ENCODE measurements at places on chromosomes 5 and 9.

DNA sequence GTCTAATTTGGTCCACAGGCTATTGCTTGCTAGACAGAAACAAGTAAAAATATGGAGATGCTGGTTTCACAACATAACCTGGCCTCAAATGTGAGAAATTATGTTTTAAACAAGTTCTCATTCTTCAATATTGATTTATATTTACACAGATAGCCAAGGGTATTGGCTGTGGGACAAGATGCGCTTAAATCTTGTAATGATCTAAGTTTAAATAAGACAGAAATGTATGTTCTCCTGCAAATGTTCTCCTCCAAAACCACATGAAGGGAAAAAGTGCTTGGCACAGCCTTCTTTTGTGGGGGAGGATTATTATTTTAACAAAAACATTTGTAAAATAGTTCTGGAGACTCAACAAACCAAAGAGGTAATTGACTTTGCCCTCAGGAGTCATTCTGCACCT lies 356.0 kb downstream of the DMAC1 start:
- no peak for DNase-seq

DNA sequence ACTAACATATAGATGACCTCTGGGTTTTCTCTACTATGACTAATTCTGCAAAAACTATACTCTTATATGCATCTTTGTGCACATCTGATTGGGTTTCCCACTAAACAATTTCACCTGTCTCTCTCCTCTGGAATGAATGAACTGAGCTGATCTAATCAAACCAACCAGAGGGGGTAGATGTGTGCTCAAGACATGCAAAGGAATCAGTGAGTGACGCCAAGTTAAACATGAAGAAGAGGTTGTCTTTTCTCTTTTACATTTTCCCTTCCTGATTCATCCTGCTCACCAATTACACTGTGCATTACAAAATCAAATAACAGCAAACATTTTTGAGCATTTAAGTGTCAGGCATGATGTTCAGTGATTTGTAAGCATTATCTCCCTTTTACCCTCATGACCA lies 29.6 kb upstream of the GRXCR2 start:
- DNase-seq: no peak

- no peak for DNase-seq
These were observed 325.4 kb downstream of the PDE4D start for GRCh38 chr5:59568161-59568560.

GRCh38 chr5:154647114-154647760 lies 107.9 kb upstream of the LARP1 start:
- no peak for DNase-seq

DNA sequence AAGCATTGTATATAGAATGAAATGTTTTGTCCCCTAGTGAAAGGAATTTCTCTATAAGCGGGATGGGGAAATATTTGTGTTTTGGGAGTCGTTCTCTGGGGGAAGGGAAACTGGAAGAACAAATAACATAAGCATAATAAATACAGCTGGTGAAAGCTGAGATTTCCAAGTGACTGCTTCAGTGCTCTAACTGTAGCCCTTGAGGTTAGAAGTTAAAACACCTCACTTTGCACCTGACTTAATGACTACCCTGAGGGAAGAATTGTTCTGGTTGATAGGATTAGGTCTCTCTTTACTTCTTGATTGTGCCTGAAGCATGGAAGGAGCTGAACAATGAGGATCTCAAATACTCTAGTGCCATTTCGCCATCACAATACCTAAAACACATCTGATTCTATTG lies 307.4 kb downstream of the MAN2A1 start:
- DNase-seq: no peak

DNA sequence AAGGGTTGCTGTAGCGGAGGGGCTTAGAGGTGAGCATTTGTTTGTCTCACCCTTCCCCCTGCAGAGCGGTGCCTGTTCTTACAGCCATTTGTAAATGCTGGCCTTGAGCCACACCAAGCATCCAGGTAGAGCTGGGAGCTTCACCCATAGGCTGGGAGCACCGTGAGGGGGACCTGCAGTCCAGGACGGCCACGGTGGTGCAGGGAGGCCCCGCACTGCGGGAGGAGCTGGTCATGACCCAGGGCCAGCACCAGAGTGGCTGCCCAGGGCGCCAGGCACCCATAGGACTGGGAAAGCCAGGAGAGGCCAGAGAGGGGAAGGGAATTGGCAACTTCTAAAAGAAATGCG lies 197.3 kb upstream of the ADAMTS16 start:
- no peak for DNase-seq

GRCh38 chr9:114375386-114376175 lies 12.2 kb downstream of the AKNA start:
- no peak for DNase-seq

DNA sequence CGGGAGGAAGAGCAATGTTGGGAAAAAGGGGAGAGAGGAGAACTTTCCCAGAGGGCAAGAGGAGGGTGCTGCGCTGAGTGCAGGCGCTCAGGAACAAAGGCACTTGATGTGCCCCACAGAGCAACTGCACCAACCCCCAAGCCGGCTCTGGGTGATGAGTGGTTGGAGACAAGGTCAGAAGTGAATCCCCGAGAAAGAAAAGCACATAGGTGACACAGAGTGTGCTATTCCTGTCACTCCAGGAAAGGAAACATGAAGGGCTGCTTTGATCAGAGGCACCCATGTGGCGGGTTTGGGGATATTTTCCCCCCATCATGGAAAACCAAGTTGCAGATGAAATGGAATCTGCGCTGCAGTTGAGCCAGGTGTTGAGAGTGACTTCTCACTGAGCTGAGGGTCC lies 20.7 kb upstream of the SLC25A48 start:
- no peak for DNase-seq

DNA sequence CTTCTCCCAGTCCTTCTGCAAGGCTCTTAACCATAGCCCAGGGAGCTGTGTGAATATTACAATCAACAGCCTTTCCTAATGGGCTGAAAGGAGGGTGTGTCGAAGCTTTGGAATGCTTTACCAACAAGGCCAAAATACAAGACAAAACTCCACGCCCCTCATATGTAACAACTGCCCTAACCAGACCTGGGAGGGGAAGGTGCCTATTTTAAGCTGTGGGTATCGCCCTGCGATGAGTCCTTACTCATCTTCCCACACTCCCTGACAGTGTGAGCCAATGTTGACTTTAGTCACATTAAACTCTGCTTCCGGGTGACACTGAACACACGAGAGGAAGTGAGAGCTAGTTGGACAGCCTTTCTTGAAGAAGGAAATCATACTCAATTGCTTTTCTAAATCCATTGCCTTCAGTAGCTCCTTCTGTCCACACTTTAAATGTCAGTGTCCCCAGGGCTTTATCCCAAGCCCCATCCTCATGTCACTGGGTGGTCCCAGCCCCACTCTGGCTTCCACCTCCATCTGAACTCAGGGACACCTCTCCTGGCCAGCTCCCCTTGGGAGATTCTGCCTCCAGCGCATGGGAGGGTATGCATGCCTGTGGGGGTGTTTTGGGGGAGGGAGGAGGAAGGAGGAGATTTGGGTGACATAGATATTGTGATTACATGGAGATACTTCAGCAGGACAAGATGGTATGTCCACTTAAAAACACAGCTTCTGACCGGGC lies 6.5 kb upstream of the TBC1D9B start:
- no peak for DNase-seq

DNA sequence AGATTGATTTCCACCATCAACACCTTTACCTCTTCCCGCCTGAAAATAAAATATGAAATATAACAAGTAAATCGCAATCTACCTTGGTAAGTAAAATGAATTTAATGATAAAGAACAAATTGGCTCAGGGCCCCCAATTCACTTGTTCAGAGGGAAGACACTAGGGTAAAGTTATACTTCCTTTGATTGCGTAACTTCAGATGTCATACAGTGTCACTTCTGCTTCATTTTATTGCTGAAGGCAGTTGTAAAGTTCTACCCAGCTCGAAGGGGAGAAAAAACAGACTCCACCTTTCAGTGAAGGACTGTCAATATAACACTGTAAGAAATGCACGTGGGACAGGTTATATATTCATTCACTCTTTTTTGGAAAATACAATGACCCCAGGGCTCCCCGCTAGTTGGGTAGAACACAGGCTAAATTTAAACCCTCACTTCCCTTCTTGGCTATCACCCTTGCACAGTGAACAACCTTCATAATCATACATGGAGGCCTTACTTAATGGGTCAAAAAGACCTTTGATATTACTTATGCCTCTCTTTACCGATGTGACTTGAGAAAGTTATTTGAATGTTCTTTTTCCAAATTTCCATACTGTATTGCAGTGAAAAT lies 848.8 kb downstream of the MAT2B start:
- no peak for DNase-seq

GRCh38 chr9:69079186-69079585 lies 43.6 kb downstream of the FXN start:
- no peak for DNase-seq

DNA sequence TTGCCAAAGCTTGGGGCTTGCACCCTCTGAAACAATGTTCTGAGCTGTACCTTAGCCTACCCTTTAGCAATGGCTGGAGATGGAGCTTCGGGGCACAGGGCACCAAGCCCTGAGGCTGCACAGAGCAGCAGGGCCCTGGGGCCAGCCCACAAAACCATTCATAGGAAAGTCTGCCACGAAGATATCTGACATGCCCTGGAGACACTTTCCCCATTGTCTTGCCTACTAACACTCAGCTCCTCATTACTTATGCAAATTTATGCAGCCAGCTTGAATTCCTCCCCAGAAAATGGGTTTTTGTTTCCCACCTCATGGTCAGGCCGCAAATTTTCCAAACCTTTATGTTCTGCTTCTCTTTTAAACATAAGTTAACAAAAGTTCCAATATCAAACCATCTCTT lies 105.7 kb downstream of the DTWD2 start:
- DNase-seq: no peak

GRCh38 chr9:136622538-136622948 lies 40.2 kb upstream of the EGFL7 start:
- no peak for DNase-seq

DNA sequence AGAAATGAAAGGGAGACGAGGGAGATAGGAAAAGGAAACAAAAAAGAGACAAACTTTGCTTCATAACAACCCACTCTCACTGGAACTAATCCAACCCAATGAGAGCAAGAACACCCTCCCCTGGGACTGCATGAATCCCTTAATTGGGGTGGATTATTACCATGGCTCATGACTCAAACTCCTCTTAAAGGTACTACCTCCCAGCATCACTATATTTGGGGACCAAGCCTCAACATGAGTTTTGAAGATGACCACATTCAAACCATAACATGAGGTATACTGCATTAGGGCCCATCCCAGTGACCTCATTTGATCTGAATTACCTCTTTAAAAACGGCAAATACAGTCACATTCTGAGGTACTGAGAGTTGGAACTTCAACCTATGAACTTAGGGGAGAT lies 8.0 kb downstream of the MTAP start:
- no peak for DNase-seq

DNA sequence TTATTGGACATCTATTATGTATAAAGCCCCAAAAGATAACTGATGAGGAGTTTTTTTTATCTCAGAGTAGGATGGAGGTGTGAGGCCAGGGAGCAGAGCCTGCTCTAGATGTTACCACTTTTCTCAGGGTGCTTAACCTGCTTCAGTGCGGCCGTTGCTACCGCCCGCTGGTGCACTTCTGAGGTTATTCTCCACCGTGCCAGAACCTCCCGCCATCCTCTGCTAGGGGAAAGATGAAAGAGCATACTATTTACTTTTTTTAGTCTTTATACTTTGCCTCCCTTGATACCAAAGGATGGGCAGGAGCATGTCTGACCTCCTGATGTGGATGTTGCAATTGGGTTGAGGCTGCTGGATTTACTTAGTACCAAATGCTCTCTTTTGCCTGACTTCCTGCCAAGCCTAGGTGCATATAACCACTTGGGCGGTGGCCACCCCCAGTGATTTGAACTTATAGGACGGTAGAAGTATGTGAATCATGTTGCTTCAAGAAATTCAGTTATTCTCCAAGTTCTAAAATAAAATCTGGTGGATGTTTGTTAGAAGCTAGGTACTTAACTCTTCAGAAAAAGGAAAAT lies 71.1 kb upstream of the HSPB3 start:
- no peak for DNase-seq

- DNase-seq: no peak
These were observed 41.3 kb downstream of the LNPEP start for GRCh38 chr5:96977228-96977627.

DNA sequence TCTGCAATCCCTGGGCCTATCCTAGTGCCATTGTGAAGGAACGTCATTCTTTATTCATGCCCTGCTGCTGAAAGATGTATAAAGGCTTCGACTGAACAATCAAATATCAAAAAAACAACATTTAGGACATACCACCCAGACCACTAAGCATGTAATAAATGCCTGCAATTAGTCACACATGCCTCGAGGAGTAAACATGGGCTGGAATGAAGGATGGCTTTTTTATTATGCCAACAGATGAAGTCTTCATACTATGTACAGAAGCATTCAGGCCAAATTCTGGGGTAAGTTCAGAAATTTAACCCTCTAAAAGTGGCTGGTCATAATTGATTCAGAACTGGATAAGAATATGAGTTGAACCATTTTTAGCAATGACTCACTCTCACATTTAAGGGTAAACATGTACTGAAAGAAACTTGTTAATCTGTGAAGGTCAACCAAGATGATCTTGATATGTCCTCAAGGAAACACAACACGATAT lies 38.1 kb downstream of the FAM240B start:
- DNase-seq: no peak

DNA sequence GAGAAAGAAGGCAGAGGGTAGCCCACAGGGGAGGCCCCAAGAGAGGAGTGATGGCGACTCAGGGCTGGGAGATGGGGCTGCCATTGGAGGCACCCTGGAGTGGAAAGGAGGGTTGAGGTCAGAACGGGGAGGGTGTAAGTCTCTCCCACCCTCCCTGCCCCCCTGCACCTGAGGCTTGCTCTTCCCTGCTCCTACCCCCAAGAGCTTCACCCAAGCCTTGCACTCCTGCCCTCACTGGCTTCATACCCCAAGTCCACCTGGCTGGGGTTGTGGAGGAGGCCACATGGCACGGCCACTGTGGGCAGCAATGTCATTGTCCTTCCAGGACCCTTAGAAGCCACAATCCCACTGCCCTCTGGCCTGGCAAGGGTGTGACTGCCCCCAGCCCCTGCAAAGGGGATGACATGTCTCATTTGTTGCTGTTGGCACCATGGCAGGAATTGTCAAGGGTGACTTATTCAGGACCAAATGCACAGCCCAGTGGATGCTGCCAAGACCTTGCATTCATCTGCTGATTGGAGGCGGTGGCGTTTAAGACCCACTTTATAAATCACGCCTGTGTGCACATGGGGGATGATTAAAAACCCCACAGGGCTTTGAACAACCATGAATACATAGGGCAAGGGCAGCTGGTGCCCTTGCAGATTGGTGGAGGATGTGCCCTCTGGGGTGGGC lies 47.6 kb upstream of the RNU6ATAC start:
- no peak for DNase-seq

DNA sequence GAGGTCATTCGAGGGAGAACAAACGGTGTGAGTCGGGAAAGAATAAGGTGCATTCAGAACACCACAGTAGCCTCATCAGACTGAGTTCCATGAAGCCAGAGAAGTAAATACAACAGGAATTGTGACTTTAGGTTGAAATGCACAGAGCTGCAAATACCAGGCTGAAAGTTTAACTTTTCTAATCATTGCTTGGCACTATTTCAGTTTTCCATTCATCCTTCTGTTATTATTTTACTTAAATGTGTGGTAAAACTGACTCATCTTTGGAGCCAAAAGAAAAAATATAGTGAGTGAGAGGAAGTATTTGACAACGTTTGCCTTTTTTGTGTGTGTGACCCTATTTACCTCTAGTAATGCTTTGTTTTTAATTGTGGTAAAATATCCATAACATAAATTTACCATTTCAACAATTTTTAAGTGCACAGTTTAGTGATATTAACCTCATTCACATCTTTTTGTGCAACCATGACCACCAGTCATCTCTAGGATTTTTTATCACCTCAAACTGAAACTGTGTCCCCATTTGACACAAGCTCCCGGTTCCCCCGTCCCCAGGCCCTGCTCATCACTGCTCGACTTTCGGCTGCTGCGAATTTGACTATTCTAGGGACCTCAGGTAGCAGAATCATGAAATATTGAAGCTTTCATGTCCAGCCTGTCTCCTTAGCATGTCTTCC lies 166.8 kb downstream of the HSD17B3 start:
- no peak for DNase-seq

All from activated CD8-positive, alpha-beta memory T cell treated with anti-CD3 and anti-CD28 coated beads for 48 hours (primary cell).